ENCODE measurements at places on chromosomes 5 and 9.

DNA sequence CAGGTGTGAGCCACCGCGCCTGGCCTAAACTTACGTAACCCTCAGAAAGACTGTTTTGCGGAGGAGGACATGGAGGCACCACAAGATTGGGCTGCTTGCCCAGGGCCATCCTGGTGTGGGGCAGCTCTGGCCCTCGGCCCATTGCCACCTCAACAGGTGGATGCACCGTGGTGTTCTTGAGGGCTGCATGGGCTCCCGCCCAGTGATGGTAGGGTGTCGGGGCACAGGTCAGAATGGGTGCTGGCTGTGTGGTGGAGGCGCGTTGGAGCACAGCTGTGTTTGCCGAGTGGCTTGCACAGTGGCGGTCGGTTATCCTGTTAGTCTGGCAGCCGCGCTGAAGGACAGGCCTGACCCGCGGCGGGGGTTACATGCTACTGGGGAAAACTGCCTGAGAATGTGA lies 196.9 kb downstream of the CACNA1B start:
- no peak for DNase-seq

- DNase-seq: no peak
These were observed 980 bp upstream of the RHOBTB3 start for GRCh38 chr5:95730011-95730700.

DNA sequence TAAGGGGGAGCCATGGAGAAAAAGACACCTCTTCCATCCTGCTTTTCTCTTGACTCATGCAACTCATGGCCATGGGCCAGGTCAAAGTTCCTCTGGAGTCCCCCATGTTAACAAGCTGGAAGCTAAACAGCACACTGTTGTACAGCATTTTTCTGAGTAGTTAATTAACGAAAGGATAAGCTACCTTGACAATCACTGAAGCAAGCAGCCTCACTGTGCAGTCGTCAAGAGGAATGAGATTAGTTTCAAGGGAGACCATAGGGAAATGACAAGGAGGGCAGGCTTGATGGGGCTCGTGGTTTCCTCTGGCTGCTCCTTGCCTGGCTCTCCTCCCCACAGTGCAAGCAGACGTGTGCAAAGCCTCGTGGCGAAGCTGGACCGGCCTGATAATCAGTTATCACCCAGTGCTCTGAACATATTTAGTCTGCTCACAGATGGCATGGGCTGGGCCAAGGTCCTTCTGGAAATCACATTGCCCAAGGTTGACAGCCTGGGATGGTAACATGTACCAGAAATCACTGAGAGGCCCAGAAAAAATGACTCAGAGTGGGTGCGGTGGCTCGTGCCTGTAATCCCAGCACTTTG lies 209.5 kb downstream of the SLIT3 start:
- no peak for DNase-seq

GRCh38 chr5:32504989-32505596 lies 60.6 kb upstream of the ZFR start:
- no peak for DNase-seq

GRCh38 chr5:112549127-112549526 lies 130.1 kb upstream of the EPB41L4A start:
- DNase-seq: no peak

Measured in CD4-positive, alpha-beta T cell treated with Interleukin-1 beta for 1 hour (primary cell).